ENCODE measurements at places on chromosomes 1 and 21. TPM values are rescaled to one million over a fixed set of nuclear protein-coding genes. Genes with fewer than 3 reads are reported as not detected.

Gene LIPI
- 0.32 TPM for polyA plus RNA-seq

Gene KRTAP11-1
- polyA plus RNA-seq = not detected

Gene IGSF3
- polyA plus RNA-seq = 28.7 TPM

Gene CACNA1S
- polyA plus RNA-seq = 0.57 TPM

Gene IVL
- polyA plus RNA-seq = 0.42 TPM

Gene KRTAP23-1
- polyA plus RNA-seq = not detected

Gene OBSCN
- 47.4 TPM for polyA plus RNA-seq

Gene BEND5
- 25.5 TPM for polyA plus RNA-seq

Gene IGFN1
- 0.34 TPM for polyA plus RNA-seq

Gene PADI1
- not detected for polyA plus RNA-seq

Gene TRIM58
- polyA plus RNA-seq = 1.6 TPM

Measured in left renal cortex interstitium (tissue), 4 donors.